Cortex of kidney (tissue), 1 donor: ENCODE measurements at places on chromosomes 7 and 10.

- DNase-seq, result no peak
These were observed 43.7 kb downstream of the CTTNBP2 start for GRCh38 chr7:117829450-117830117.

DNA sequence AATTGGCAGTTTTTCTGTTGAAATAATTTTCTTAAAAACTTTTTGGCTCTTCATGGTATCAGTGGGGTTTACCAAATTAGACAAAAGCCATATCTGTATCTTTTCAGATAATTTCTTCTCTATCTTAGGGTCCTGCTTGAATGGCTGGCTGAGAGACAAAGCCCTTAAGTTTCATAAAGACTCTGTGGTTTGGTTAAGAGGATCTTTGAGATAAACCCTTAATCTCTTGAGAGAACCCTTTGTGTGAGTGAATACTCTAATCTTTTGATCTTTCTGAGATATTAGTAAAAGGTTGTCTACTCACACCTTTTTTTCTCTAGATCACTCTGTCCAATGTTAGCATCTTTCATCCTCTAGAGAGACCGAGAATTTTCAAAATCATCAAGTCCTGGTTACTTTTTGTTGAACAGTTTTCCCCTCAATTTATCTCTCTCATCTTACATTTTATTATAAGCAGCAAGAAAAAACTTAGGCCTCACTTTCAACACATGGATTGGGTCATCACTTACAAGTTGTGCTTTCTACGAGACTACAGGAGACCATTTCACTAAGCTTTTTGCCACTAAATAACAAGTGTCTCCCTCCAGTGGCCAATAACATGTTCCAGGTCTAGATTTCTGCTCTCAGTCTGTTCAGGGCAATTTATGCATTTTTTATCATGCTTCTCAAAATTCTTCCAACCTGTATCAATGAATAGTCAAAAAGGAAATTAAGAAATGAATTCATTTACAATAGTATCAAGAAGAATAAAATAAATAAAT lies 28.4 kb downstream of the DNAJC9 start:
- DNase-seq, result no peak

DNA sequence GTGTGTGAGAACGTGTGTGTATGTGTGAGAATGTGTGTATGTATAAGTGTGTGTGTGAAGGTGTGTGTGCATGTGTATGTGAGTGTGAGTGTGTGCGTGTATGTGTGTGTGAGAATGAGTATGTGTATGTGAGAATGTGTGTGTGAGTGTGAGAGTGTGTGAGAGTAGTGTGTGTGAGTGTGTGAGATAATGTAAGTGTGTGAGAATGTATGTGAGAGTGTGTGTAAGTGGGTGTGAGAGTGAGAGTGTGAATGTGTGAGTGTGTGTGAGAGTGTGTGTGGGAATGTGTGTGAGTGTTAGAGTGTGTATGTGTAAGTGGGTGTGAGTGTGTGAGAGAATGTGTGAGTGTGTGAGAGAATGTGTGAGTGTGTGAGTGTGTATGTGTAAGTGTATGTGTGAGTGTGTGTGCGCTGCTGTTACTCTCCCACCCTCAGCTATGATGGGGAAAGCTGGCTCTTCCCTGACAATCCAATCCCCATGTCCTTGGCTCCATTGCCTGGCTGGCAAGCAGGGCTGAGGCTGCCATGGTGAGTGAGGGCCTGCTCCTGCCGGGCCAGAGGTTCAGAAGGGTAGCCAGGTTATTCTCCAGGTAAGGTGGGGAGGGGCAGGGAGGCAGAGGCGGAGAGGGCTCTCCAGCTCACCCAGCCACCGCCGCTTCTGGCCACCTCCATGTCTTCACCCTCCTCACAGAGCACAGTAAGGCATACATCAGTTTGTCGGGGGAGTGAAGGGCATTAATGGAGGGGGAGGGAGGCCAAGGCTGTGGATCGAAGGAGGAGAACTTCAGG lies 72.6 kb upstream of the PCBD1 start:
- DNase-seq, result no peak

DNA sequence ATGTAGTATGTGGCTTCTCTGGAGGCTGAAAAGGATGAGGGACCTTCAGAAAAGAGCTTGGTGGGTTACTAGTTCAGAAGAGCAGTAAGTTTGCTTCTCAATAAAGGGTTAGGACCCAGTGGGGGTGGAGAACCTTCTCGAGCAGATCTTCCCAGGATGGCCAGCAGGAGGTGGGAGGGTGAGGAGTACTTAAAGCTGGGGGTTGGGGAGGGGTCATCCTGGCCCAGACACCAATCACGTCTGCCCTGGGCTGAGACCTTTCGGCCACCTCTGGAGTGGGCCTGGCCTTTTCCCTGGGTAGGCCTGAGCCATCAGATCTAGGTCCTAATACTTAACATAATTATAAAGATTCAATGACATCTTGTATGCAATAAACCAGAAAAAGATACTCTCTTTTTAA lies 149.0 kb upstream of the TCF7L2 start:
- no peak for DNase-seq

GRCh38 chr10:67668448-67668847 lies 27.5 kb downstream of the CTNNA3 start:
- no peak for DNase-seq

DNA sequence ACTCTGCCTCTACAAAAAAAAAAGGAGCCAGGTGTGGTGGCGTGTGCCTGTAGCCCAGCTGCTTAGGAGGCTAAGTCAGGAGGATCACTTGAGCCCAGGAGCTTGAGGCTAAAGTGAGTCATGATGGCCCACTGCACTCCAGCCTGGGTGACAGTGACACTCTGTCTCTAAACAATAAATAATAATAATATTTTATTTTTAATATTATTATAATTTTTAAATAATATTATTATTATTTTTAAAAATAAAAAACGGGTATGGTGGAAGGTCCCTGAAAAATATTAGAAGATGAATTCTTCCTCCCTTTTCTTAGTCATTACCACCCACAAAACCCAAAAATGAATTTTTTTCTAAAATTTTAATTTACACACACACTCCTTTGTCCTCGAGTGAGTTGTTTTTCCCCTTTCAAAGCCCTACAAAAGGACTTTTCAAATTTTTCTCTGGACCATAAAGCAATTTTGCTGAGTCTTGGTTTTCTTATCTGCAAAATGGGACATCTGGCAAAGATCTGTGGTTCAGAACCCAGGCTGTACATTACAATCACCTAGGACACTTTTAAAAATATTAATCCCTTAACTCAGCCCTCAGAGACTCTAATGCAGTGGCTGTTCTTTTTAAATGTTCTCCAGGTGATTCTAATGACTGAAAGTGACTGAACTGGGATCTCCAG lies 174.0 kb upstream of the NEBL start:
- no peak for DNase-seq

- DNase-seq, result no peak
These were observed 176.2 kb upstream of the NOBOX start for GRCh38 chr7:144579687-144580086.

GRCh38 chr7:98418636-98419315 lies 17.9 kb upstream of the BAIAP2L1 start:
- DNase-seq, result no peak

- DNase-seq, result no peak
These were observed 10.3 kb downstream of the TBL2 start for GRCh38 chr7:73567846-73568685.
